ENCODE measurements at places on chromosomes 13 and 19.

DNA sequence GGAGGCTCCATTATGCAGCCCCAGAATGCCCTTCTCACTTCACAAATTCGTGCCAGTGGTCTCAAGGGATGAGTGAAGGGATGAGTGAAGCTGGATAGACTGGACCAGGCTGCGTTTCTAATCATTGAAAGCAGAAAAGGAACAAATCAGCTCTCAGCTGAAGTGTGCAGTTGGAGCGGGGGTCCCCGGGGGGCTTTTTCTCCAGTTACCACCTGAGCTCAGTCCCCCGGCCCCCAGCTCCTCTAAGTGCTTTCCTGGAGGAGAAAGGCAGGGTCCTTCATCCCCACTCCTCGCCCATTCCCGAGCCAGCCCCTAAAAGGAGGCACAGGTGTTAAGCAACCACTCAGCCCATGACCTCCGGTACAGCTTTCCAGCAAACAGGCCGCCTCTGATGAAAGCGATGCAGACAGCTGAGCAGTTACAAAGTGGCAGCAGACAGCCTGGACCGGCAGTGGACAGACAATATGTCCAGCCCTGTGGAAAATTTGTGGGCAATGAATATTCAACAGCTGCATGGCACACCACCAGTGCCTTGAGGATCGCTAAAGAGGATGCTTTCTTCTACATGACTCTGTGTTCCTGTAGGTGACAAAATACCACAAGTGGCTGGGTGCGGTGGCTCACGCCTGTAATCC is 110.7 kb upstream of the UBL3 start:
- no peak for DNase-seq

DNA sequence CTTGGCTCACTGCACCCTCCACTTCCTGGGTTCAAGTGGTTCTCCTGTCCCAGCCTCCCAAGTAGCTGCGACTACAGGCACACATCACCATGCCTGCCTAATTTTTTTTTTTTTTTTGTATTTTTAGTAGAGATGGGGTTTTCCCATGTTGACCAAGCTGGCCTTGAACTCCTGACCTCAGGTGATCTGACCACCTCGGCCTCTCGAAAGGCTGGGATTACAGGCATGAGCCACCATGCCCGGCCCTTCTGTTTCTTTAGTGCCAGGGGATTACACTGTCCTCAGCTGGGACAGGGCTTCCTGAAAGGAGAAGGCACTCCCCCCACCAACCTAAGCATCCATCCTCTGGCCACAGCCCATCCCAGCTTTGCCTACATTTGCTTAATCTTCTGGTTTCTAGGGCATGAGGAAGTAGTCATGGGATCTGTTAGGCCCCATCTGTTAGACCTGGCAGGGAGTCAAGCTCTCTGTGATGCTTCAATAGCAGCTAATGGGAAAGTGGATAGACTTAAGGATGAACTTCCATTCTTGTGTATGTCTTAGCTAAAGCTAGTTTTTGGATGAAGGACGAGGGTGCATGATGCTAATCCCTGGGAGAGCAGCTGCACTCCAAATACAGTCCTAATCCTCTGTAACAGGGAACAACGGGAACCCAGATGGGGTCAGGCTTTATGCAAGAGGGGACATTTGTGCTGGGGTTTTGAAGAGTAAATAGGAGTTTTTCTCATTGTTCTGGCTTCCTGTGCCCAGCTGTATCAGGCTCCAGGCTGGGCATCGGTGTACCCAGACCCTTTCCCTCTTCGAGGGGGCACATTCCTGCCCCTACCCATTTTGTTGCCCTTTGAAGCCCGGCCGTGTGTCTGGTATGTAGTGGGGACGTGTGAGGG is 2.6 kb downstream of the VAV1 start:
- DNase-seq = no peak

DNA sequence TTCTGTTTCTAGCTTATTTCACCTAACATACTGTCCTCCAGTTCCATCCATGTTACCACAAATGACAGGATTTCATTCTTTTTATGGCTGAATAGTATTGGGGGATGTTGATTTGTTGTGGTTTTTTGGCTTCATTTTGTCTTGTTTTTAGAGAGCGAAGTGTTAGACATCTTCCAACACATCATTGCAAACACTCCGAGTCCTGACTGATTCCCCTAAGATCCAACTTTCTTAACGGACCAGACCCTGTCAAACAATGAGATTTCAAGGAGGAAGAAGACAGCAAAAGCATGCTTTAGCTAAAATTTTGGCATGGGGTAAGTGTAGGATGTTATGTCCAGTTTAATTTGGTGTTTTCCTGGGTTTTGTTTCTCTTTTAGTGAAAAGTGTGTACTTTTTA is 3.8 kb upstream of the CASP14 start:
- no peak for DNase-seq

GRCh38 chr13:97710797-97711196 is 242.7 kb upstream of the IPO5 start:
- no peak for DNase-seq

GRCh38 chr19:46495786-46496099 is at the start of gene PNMA8B:
PNMA8B (minus strand) TSS chr19:46495867; CDS start chr19:46495465, 402 bp downstream.
- DNase-seq = no peak
